ENCODE measurements at places on chromosomes 7 and 10.

DNA sequence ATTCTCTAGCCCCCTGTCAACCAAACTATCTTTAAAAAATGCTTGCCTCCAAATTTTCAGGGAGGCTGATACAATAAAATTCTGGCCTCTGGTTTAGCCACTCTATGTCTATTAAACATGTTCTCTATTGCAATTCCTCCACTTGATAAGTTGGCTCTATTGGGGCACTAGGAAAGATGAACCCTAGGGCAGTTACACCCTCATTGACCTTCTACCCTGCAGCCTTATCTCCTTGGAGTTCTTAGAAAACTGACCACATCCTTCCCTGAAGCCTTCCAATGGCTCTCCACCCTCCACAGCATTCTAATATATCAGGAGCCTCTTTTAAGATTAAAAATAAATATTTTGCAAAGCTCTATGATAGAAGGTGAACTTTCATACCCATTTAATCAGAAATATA, 30.6 kb downstream of the SVOPL start:
- no peak for DNase-seq

DNA sequence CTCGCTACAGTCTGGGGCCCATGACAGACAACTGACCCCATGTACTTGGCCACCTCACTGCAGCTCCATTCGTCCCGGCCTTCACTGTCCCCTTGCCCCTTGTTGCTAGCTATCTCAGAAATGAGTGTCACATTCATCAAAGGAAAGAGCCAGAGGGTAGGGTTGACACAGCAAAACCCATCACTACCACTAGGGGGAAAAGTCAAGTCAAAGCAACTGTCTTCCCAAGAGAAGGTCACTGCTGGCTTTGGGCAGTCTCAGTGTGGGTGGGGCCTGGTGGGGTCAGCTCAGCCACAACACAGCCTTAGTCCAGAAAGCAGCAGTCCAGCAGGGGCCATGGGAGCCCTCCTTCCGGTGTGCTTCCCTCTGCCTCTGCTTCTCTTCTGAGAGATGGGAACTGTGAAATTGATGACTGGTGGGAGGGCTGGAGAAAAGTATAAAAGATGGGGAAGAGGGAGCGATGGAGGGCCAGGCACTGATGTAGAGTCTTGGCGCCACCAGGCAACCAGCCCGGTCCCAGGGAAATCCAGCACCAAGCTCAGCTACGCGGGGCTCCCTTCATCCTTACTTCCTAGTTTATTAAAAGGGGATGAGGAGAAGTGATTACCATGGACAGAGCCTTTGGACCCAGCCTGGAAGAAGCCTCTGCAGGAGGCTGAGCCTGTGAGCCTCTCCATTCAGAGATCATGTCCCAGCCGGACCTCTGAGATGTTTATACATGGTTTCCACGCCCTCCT, 58.0 kb downstream of the PLXNA4 start:
- DNase-seq = peak; percentile 53

DNA sequence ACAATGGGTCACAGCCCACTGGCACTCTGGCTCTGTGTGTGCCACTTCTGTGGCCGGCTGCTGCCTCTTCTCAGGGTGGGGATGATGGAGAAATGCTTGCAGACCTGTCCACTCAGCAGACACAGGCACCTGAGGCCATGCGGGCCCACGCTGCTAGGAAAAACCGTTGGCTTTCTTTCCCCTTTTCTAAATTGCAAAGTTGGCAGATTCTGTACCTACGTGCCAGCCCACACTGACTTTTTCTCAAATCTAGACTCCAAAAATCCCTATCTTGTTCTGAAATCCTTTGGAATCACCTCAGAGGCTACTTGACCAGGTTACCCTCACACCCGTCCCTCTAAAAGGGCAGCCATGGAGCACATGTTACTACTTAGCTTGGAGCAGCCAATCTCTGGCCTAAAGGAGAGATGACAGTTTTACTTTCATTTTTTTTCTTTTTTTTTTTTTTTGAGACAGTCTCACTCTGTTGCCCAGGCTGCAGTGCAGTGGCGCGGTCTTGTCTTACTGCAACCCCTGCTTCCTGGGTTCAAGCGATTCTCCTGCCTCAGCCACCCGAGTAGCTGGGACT, 99.4 kb downstream of the RNF216 start:
- no peak for DNase-seq

DNA sequence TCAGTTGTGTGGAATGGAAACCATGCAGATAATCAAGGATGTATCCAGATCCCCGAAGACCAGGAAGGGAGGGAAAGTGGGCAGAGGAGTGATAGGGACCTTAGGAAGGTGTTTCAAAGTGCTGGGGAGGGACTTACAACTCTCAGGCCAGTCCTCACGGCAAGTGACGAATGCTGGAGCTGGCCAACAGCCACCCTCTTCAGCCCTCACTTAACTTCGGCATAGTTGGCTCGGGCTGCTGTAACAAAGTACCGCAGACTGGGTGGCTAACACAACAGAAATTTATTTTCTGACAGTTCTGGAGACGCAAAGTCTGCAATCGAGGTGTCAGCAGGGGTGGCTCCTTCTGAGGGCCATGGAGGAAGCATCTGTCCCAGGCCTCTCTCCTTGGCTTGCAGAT, 265.9 kb upstream of the YAE1 start:
- DNase-seq = no peak

DNA sequence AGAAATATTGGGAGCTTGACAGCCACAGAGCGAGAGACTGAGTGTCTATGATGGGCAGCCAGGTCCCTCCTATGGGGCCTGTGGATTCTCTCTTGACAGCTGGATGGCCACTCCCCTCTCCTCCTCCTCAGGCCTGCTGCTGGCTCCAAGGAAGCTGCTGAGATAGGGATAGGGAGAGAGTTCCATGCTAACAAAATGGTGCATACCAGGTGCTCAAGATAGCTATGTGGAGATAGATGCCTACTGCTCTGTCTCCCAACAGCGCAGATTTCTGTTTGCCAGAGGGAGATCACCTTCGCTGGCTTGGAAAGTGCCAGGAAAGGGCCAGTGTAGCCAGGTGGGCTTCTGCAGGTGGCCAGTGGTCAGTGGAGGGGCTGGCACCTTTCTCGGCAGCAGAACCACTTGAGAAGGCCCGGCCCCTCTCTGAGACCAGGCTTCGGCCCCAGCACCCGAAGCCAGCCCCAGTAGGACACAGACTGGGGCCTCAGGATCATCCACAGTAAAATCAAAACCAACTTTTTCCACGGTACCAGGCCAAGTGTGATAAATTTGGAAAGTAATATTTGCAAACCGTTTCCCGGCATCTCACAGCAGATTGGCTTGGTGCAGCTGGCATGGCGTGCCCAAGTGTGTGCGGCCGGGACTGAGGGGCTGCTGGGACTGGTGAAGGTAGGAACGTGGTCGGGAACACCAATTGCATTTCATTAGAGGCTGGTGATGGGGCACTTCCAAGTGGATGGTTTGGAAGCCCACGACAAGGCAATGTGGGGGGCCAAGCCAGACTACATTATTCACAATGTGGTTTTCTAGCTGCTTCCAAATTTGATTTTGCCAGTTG, 139.6 kb downstream of the PTPN20 start:
- DNase-seq = no peak
